GM04504 (cell line): ENCODE measurements at places on chromosomes 1 and 21.

DNA sequence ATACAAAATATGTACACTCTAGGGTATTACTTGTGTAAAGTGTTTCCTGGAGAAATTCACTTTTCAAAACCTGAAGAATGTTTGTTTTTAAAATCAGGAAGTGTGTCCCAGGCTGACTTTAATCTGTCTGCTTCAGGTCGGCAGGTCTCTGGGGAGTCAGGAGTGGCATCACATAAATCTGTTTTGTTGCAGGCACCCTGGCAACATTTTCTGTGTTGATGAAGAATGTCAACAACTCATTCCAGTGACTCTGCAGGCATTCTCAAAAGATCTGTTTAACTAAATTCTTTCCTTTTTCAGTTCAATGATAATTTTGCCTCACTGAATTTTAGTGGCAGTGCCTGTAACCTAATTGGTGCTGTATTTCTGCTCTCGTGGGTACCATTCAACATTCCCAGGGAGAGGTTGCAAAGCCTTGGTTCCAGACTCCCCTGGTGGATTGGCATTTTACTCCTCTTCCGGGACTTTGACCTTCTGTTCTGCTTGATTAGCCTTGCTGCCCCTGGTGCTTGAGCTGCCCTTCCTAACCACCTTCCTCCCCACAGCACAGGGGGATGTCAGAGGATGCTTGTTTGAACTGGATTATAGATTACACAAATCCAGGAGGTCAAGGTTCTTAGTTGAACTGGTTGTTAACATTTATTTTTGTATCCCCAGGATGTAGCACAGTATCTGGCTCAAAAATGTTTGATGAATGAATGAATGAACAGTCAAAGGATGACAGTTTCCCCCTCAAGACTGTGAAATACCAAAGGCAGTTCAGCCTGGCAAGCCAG lies 55.4 kb upstream of the LPGAT1 start:
- peak; percentile 2 for DNase-seq

DNA sequence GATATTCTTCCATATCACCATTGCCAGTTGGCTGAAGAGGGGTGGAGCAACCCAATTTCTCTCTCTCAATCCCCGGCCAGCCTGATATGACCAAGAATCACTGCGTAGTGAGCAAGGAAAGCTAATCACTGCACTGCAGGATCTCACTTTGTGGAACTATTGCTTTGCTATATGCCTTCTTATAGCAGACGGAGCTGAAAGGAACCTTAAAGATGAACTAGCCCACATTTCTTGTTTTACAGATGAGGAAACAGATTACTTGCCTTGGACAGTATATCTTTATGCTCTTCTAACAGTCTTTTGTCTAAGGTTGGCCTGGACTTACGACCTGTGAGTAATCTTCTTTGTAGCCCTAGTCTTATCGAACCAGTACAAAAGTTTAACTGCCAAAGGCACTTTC lies 7.6 kb downstream of the APOBEC4 start:
- DNase-seq = no peak

- DNase-seq = no peak
Observed at GRCh38 chr1:88998716-88999115, 6.3 kb upstream of the KYAT3 start.

DNA sequence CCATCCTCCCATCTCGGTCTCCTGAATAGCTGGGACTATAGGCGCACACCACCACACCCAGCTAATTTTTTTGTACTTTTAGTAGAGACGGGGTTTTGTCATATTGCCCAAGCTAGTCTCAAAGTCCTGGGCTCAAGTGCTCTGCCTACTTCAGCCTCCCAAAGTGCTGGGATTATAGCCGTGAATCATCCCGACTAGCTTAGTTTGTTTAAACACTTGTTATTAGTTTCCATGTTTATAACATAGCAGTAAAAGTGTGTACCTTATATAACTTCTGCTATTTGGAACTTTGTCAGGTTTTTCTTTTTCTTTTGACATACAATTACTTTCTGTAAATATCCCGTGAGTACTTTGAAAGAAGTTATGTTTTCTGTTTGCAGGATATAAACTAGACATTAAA lies 60.6 kb upstream of the C1orf21 start:
- DNase-seq = no peak

- no peak for DNase-seq
Observed at GRCh38 chr1:81455481-81455880, 345.3 kb upstream of the ADGRL2 start.

DNA sequence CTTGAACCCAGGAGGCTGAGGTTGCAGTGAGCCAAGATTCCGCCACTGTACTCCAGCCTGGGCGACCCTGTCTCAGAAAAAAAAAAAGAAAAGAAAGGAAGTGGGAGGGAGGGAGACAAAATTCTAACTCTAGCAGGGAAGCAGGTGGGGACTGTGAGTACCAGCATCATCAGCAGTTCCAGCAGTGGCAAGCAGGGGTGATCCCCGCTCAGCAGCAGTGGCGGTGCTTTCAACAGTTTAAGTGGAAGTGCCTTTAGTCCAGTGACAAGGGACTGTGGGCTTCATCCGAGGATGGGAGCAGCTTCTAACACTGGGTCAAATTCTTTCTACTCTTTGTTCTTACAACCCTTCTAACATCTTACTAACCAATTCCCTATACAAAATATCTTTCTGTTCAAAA lies 858.1 kb upstream of the ADAMTS5 start:
- DNase-seq = no peak

- no peak for DNase-seq
Observed at GRCh38 chr21:28431527-28432200, 561.0 kb downstream of the LTN1 start.

DNA sequence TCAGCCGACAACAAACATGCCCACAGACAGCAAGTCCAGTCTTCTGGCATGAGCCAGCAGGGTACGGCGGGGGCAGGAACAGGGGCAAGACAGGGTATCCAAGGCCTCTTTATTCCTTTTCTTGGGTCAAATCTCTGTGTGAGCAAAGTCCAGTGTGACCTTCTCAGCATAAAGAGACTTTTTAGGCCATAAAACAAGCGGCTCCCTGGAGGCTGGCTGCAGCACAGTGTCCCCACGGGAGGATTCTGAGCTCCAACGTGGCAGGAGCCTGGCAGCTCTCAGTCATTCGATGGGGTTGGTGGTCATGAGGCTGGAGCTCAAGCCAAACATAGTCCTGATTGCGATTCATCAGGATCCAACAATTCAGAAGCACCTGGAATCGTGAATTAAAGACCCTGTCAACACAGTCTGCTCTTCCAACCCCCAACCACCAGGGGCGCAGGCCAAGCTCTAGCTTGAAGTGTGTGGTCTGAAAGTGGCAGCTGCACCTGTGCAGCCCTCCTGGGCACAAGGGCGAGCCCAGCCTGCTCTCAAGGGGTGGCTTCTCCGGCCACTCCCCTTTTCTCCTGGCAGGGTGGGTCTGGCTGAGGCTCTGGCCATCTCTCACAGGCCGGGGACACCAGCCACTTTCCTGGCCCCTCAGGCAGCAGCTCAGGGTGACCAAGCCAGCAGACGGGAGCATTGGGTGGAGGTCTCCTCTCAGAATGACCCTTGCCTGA lies 62.1 kb downstream of the SLC66A1 start:
- DNase-seq = no peak

GRCh38 chr1:236623371-236624166 lies 19.3 kb upstream of the HEATR1 start:
- DNase-seq = no peak

- DNase-seq = peak; percentile 68
Observed at GRCh38 chr1:150537732-150538684, 11.2 kb upstream of the ADAMTSL4 start.

DNA sequence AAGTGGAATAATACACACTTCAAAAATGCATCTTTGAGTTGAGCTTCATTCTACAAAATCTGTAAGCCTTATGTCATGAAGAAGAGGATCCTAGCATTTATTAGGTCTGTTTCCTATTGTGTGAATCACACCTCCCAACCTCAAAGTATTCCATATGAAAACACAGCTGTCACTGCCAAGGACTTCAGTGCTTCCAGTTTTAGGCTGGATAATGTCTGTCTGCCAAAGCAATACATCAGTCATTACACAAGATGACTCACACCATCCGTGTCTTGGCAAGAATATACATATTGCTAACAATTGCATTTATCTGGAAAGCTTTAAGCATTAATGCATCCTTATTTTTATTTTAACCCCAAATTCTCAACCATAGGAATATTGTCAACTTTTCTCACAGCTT lies 125.7 kb upstream of the TMPRSS15 start:
- DNase-seq = peak; percentile 43
